BJ (cell line): ENCODE measurements at places on chromosomes 1 and 21.

- DNase-seq, result no peak
Observed at GRCh38 chr1:8004113-8004802, 21.9 kb downstream of the ERRFI1 start.

GRCh38 chr1:110850145-110850544 lies 22.8 kb upstream of the CD53 start:
- no peak for DNase-seq

DNA sequence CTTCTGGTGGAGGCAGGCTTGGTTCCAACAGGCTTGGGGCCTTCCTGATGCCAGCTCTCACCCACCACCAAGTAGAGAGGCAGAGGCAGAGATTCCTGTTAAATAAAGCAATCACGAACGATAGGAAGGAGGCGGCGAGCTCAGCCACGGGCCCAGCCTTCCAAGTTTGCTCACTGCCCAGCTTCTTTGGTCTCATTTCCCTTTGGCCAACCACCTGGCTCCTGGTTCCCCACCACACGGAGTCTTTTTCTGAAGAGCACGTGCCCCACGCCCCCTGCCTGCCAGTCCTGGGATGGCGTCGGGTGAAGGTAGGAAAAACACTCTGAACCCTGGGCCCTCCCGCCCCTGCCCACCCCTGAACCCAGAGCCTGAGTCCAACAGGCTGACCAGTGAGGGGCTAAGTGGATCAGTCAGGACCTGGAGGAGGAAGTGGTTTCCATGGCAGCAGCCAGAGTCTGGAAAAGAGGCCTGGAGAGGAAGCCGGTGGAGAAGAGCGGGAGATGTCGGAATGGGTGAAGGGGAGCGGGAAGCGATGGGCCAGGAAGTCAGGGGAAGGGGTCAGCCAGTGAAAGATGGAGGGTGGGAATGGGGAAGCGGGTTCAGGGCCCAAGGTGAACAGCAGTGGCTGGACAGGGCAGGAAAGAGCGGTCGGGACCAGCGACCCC lies 158.2 kb upstream of the KLHDC7A start:
- no peak for DNase-seq

GRCh38 chr1:182251561-182251960 lies 140.0 kb downstream of the GLUL start:
- DNase-seq, result no peak
